ENCODE measurements at places on chromosomes 7 and 10.

DNA sequence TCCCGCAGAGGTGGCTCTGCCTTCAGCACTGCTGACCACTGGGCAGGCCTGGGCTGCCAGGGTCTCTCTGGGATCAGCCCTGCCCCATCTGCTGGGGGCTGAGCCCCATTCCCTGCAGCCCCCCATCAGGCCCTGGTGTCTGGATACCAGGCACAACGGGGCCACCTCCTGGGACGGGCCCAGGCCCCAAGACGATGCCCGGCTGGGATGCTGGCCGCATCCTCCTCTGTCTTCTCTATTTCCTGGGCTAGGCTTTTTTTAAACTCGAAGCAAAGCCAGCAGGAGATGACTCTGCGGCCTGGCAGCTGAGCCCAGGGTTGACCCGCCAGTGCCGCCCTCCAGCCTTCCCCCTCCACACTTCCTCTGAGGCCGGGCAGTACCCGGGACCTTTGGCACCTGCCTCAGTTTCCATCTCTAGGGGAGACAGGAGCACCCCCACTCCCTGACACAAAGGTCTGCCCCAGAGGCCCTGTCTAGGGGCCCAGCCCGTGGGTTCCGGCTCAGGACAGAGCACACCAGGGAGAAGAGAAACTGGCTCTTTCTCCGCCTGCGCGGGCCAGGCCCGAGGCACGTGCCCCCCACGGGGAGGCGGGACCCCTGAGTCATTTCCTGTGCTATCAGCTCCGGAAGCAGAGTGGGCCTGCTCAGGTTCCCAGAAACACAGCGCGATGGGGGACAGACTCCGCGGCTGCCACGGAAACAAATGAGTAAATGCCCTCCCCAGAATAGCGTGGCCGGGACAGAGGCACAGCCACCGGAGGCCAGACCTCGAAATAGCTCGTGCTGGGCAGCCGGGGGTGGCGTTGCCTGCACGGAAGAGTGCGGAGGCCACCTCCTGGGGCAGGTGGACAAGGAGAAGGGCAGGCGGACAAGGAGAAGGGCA is 84.6 kb upstream of the PDGFA start:
- no peak for DNase-seq

DNA sequence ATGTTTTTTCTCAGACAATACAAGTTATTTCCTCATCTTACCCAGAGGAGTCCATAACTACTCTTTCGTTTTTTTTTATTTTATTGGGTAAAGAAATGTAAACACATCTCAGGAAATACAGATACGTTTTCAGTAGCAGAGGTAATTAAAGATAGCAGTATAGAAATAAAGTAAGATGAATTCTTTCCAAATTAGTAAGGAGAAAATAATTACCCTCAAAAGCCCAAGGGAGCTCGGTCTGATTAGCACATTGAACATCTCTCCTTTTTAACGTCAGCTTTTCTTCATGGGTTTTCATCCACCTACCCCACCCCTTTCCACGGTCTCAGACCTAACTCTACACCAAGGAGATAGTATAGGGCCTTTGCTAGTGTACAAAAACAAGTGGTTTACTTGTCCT is 294.2 kb downstream of the GRID1 start:
- no peak for DNase-seq

DNA sequence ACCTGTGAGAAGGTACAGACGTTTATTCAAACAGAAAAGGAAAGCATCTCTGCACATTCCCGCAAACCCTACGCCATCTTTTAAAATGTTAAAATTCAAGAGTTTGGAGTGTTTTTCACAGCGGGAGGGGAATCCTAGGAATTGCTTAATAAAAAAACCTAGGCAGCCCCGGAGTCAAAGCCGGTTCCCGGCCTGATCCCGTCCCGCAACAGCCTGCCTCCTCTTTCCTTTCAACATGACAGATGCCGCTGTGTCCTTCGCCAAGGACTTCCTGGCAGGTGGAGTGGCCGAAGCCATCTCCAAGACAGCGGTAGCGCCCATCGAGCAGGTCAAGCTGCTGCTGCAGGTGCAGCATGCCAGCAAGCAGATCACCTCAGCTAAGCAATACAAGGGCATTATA is 123.0 kb upstream of the VSTM2A start:
- no peak for DNase-seq

DNA sequence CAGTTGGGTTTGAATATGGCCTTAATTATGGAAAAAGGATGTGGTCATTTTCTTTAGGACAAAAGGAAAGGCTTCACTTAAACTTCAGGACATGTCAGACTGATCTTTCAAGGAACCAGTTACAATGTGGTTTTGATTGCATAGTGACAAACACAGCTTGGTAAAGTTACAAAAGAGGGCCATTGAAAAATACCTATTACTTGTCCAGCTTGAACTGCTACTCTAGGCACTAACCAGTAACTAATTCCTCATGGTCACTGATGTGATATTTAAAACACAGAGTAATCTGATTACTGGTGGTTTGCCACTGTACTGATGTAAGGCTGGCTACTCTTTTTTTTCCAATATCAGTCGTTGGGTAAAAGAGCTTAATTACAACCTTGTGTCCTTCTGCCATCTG is 22.6 kb downstream of the TES start:
- no peak for DNase-seq

- DNase-seq: no peak
Observed at GRCh38 chr10:122159141-122159970, 111.7 kb upstream of the BTBD16 start.

- DNase-seq: no peak
Observed at GRCh38 chr7:112280267-112280666, 73.8 kb downstream of the ZNF277 start.

DNA sequence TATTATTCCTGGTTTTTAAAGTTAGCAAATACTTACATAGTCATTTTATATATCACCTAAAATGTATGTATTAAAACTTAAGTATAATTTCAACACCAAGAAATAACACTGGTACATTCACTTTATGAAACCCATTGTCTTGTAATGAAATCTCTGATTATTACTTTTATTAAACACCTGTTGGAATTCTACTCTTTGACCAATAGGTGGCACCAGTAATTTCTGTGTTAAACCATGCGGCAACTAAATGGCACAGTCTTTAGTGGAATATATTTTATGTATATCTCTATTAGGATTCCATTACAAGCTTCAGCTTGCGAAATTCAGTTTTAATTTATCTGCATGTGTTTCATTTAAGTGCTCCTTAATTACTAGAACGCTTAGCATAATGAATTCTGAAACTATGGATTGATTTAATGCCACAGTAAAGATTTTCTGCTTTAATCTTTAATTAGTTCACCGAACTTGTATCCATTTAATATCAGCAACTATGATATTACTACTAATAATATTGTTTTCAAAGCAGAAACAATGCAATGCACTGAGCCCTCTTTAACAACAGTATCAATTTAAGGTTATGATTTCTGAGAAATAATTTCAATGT is 181.3 kb downstream of the MAGI2 start:
- DNase-seq: no peak

GRCh38 chr10:102150970-102151773 is 1.0 kb upstream of the NOLC1 start:
- peak; percentile 84 for DNase-seq

DNA sequence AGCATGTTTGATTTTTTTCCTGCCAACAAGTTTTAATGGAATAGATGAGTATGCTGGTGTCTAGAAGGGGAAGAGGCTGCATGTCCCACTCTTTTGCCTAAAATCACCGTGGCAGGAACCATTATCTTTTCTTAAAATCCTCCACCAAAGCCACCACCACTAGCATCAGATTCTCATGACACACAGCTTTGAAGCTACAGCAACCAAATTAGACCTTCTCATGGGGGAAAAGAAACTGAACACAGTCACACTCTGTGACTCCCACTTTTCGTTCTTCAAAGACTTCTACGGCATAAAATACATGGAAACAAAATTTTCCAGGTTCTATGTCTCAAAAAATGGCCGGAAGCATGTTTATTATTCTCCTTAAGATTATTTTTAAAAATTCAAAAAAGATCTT is 81.8 kb downstream of the SGMS1 start:
- DNase-seq: no peak

- DNase-seq: no peak
Observed at GRCh38 chr10:69628891-69629290, 1.2 kb upstream of the FAM241B start.

DNA sequence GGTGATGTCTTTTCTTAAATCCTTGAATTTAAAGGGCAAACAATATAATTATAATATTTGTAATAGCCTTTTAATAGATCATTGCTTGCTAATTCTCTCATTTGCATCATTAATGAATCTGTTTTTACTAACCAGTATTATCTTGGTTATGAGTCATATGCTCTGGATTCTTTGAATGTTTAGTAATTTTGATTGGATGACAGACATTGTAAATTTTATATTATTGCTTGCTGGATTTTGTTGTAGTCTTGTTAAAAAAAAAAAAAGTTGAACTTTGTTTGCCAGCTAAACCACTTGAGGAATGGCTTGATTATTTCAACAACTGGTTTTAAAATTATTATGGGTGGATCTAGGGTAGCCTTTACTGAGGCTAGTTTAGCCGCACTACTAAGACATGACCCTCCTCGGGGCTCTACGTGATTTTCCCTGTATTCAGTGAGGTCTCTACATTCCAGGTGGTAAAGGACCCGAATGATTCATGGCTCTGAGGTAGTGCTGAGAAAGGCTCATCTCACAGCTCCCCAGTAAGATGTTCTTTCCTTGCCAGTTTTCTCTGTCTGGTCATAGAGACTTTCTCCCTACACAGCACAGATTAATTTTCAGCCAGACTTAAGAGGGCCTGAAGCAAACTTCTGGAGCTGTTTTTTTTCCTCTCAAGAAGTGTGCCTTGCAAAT is 8.5 kb downstream of the C10orf90 start:
- peak; percentile 36 for DNase-seq

- DNase-seq: no peak
Observed at GRCh38 chr7:77337456-77337990, 78.6 kb downstream of the GSAP start.

DNA sequence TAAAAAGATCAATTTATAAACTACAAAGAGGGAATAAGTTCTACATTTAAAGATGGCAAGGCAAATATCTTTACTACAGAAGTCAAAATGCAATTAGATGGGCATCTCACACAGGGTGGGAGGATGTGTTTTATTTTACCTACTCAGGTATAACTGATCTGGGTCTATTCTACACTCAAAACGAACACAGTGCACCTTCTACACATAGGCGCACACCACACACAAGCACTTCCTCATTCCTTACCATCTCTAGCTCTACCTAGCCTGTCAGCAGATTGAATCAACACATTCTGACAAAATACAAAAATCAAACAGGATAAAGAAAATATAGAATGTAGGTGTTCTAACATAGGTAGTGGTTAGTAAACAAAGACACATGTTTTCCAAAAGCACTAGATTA is 64.8 kb downstream of the SGCE start:
- DNase-seq: no peak

GRCh38 chr10:132627666-132628531 is 90.3 kb downstream of the INPP5A start:
- DNase-seq: no peak

- no peak for DNase-seq
Observed at GRCh38 chr10:52257692-52258075, 56.4 kb upstream of the DKK1 start.

DNA sequence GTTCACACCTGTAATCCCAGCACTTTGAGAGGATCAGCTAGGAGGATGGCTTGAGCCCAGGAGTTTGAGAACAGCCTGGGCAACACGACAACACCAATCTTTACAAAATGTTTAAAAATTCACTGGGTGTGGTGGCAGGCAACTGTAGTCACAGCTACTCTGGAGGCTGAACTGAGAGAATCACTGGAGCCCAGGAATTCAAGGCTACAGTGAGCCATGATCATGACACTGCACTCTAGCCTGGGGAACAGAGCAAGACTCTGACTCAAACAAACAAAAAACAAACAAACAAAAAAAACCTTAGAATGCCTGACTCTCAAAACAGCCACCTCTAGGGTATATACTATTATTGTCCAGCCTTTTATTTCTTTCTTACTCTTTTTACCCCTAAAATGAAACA is 56.5 kb upstream of the PAPSS2 start:
- no peak for DNase-seq

GRCh38 chr7:45021604-45022296 is 21.7 kb downstream of the CCM2 start:
- DNase-seq: no peak

GRCh38 chr10:75464478-75465449 is 33.3 kb downstream of the LRMDA start:
- no peak for DNase-seq

DNA sequence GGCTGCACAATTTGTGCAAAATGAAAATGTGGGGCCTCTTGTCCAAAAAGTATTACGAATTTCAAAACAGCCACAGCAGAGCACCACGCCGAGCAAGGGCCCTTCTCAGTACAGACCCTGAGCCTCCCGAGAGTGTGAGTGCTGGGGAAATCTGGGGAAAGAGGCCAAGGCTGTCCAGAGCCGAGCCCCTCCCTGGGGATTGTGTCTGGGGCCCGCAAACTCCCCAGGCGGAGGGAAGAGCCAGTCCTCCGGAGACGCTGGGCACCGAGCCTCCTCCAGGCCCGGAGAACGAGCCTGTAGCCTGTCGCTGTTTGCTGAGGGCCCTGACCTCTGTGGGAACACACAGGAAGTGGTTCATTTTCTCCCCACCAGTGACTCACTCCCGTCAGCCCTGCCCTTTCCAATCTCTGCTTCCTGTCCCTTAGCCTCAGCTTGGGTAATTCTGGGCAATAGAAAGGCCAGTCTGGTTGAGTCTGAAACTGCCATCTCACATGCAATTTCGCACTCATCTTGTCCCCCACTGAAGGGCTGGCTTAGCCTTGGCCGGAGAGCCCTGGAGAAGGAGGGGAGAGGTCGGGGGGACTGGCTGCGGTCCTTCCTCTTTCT is 19.5 kb upstream of the GNA12 start:
- DNase-seq: peak; percentile 93

- no peak for DNase-seq
Observed at GRCh38 chr10:27100813-27101347, 586 bp upstream of the ANKRD26 start.

GRCh38 chr10:62084451-62084850 is 183.0 kb downstream of the ARID5B start:
- no peak for DNase-seq

DNA sequence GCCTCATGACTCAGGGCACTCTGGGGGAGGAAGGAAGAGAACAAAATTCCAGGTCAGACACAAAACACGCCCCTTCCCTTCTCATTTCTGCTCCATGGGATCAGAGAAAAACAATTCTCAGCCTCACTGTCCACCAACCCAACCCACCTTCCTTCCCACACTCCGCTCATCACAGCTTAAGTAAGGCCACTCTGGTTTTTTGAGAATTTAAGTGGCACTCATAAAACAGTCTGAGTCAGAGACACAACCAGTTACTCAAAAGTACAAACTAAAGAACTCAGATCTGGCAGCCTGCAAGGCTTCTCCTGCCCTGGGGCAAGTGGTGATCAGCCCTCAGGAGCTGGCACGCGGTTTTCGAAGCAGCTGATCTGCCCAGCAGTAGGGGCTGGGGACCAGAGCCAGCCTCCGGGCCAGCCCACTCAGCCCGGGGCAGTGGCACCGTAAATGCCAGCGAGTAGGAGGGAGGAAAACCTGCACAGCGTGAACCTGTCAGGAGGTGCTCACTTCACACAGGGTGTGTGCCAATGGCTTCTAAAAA is 39.1 kb upstream of the ABLIM1 start:
- DNase-seq: no peak

DNA sequence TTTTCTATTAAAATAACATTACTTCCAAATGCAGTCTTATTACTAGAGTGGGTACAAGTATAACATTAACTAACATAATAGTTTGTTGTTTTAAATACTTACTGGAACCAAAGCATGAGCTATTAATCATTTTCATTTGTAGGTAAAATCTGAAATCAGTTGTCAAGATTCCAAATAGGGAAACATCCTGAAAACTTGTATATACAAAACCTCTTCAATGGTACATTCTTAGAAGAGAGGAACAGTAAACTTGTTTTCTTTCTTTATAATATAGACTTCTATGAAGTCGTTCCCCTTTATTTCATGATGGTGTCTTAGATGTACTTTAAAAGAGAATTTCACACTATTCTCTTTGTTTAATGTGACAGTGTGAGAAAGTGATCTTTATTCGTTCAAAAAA is 85.9 kb downstream of the VTI1A start:
- DNase-seq: no peak

Data from HS-5 (cell line).